ENCODE measurements at places on chromosomes 3 and 15. TPM values are rescaled to one million over a fixed set of nuclear protein-coding genes. Genes with fewer than 3 reads are reported as not detected.
A peak's percentile ranks its signal among the peaks of the same experiment; 100 is the strongest.

- no peak for DNase-seq
These were observed 78.6 kb upstream of the TSEN2 start for GRCh38 chr3:12405432-12406272.

- no peak for DNase-seq
These were observed 70.8 kb downstream of the GPR156 start for GRCh38 chr3:120214176-120214575.

- no peak for DNase-seq
These were observed 506 bp downstream of the RAD51 start for GRCh38 chr15:40695469-40695890.

DNA sequence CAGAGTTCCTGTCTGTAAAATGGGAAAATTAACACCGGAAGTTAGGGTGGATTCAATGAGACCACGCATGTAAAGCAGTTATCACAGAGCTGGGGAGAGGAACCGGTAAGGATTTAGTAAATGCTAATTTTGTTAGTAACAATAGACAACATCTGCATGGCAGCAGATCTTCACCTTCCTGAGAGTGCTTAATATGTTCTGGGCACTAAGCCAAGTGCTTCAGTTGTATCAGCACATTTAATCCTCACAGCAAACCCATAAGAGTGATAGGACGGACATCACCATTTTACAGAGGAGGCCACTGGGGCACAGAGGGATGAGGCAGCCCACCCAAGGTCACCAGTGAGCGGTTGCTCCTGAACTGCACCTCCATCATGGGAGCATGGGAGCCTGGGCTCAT, 189.4 kb downstream of the WNT5A start:
- no peak for DNase-seq

GRCh38 chr15:33730815-33731214, 237.5 kb upstream of the CHRM5 start:
- no peak for DNase-seq

DNA sequence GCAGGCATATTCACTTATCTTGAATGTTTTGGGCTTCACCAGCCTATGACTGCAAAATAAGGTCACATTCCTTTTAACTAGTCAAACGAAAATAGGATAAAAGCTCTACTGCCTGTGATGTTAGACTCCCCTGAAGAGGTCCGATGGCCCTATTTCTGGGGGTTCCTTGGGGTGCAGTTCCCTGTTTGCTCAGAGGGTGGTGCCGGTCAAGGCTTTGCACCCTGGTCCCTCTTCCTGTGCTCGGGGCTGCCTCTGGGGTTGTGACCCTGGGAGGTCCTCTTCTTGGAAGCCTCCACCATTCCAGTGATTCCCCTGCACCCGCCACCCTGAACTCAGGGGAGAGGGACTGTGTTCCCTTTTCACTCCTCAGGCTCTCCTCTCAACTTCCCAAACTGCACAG, 86.7 kb upstream of the ANKRD34C start:
- no peak for DNase-seq

DNA sequence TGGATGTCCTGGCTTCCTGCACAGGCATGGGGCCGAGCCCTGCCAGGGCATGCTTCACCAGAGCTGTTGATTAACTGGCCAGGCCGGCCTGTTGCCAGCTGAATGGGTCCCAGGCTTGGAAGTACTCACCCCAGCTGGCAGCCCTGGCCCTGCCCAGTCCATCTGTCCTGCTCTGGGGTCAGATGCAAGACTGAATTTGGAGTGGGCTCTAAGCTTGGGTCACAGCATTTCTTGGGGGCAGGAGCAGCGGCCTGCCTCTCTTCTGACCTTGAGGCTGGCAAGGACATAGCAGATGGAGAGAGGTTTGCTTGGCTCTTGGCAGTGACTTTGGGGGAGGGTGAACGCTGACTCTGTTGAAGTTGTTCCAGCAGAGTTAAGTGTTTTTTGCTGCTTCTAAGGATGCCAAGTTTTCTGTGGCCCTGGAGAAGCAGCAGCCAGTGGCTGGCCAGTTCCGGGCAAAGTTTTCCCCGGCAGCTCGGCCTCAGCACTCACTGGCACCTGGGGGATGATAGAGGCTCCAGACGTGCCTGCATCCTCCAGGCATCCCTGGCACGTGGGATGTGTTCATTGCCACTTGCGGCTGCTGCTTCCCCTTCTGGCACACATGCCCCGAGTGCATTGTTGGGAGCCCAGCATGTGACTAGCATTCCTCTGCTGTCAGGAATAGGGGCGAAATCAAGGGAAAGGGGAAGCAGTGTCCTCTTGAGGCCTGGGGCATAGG, 22.9 kb downstream of the PDIA5 start:
- no peak for DNase-seq

GRCh38 chr15:52518487-52519371, 10.0 kb downstream of the MYO5A start:
- DNase-seq = no peak

DNA sequence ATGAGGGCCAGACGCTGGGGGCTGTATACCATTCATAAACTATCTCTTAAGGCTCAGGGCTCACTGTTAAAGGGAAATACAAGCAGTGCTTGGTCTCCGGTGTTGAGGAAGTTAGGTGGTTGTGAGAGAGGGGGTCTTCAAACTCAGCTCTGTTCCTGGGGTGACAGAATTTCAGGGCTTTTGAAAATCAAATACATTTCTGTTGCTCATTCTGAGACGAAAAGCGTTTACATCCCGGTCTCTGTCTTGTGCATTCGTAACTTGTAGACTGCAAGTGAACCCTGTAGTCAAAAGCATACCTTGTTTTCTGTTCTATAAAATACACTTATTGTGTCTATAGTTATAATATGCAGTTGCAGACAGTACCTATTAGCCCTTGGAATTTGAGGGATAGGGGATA, 1.7 kb downstream of the SLCO3A1 start:
- DNase-seq = no peak

DNA sequence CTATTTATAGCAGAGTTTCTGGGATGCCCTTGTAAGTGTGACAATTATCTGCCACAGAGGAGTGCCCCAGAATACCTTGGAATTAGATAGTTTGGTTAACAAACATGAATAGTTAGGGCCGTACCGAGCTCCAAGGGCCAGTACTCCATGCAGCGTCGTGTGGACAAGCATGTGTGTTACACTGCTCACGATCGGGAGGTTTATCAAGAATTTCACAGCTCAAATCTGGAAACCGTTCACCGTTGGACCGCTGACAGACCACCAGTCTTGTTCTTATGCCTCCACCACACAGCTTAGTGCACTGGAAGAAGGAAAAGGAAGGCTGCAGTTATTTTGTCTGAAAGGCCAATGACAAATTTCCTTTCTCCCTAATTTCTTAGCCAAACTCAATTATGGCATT, 93.7 kb downstream of the ADAMTS9 start:
- DNase-seq = no peak

DNA sequence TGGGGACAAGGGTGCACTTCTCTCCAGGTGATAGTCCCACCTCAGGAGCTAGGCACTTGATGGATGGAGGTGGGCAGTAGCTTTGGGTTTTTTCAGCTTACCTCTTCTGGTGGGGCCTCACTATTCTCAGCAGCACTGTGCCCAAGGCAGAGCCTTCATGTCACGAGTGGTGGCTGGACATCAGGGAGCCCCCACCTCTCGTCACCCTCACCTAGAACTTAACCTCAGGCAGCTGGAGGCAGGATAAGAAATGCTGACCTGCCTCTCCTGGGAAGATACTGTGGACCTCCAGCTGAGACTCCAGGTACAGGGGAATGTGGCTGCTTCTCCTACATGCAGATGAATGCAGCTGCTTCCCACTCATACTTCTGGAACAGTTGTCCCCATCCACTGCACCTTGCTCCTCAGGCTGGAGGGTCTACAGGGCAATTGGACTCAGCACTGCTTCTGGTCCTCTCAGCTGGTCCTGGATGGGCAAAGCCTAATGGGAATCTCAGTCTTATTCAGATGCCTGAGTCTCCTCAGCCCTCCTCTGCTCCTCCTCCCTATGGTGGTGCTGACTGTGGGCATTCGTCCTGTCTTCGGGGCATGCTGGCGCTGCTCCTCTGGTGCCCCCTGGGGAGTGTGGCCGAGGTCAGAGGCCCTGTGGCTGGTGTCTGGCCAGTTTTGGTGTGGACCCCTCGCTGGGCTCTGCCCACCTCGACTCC, 129.9 kb downstream of the KLF13 start:
- DNase-seq = peak; percentile 20

- no peak for DNase-seq
These were observed 3.7 kb upstream of the LSG1 start for GRCh38 chr3:194675680-194676079.

DNA sequence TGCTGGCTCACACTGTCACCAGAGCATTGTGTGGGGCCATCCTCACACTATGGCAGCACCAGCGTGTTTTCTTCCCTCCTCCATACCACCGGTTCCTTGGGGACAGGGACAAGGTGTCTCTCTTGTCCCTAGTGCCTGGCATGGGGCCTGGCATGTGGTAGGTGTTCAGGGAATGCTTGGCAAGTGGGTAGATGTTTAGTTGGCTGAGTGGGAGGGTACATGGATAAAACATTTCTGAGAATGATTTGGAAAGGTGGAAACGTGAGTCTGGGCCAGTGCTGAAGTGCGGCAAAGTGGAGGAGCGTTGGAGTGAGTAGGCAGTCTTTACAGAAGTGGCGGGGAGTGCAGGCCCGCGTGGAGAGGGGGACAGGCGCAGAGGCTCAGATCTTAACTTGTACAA, 15.0 kb downstream of the SNAPC5 start:
- DNase-seq = no peak

DNA sequence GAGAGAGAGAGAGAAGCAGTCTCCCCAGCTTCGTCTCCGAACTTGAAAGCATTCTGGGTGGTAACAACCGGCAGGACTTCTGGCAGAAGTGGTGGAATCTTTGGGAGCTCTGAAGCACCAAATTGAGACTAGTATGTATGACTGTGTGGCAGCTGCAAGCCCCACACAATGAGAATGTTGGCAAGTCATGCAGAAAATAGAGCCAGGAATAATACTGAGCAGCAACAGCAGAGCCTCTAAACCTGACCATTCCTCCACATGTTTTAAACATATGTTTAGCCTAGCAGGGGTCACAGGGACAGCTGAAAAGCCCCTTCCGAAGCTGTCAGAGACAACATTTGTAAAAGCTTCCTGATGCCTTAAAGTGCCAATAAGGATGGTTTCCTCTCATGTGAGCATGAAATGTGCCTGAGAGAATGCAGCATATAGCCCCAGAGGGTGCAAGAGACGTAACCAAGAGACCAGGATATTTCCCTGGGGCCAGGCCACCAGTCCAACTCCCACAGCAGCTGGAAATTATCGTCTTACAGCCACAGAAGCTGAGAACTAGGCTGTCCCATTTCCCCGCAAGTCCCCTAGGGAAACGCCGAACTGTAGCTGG, 178.6 kb upstream of the CCDC54 start:
- no peak for DNase-seq

DNA sequence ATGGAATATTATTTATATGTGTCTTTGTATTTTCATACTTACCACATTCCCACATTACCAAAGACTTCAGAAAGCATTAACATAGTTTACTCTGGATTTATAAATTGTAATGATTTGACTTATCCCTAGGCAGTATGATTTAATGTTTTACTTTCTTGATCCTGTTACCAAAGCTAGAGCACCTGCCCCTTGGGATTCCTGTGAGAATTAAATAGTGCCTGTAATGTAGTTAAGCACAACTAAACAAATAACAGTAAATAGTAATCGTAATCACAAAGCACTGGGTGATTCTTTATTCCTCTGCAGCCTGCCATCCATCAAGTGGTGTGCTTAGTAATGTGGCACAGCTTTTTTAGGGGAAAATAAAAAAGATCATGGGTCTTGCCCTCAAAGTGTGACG, 39.1 kb downstream of the ATP2C1 start:
- no peak for DNase-seq

DNA sequence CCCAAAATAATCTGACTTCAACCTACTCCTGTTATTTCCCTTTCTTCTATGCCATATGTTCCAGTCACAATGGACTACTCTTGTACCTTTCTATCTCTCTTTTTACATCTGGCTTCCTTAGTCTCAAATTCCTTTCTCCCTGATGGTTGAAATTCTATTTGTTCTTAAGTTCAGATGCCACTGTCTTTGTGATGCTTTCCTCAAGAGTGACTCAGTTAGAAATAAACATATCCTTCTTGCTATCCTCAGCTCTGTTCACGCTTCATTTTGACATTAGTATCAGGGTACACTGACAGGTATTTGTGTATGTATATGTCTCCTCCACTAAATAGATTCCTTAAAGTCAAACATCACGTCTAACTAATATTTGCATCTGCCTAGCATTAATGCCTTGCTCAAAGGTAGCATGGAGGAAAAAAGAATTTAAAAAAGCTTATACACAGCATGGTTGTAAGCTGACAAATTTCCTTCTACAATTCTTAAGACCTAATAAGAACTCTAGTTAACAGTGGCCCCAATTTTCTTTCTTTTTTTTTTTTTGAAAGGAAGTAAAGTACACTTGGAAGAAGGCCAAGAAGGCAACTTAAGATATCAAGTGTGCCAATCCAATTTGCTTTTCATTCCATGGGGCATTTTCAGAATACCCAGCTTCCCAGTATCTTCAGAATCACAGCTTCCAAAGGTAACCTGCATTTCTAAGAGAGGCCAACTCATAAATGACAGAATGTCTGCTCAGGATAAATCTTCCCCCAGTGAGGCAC, 58.0 kb downstream of the CHAC1 start:
- no peak for DNase-seq

DNA sequence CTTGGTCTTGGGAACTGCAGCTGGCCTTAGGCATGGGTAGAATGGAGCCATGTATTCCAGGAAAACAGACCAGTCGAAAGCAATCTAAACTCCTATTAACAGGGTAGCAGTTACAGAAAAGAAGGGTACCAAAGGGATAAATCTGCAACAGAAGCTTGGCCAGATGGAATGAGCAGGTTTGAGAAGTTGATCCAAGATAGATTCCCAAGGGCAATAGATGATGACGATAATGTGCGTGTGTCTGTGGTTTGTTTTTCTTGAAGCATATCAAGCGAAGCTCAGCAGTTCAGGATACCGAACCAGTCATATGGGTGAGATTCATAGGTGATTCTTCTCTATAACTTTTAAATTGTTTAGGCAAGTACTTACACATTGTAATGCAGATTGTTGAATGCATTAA, 203.8 kb upstream of the SEMA6D start:
- DNase-seq = no peak

Gene BTLA
- total RNA-seq = 1.4 TPM

Gene PSTPIP1
- 161 TPM for total RNA-seq

Gene EHHADH
- total RNA-seq = 0.64 TPM

Gene CAPN3
- 5.8 TPM for total RNA-seq

Gene ST3GAL6
- not detected for total RNA-seq

Gene HESX1
- not detected for total RNA-seq

Gene CHRNB4
- not detected for total RNA-seq

Gene EFCC1
- 0.21 TPM for total RNA-seq

Gene RASGRF1
- total RNA-seq = 0.11 TPM

All from natural killer cell treated with Interleukin-12 subunit alpha and Interleukin-12 subunit beta and Interleukin-15 and Interleukin-18, amount 100 ng/mL, for 72 hours (primary cell).